ENCODE measurements at places on chromosomes 1 and 21.

GRCh38 chr1:64505944-64506655 lies 36.2 kb downstream of the CACHD1 start:
- peak; percentile 47 for DNase-seq

GRCh38 chr1:238916828-238917227 lies 469.5 kb upstream of the CHRM3 start:
- DNase-seq = no peak

- DNase-seq = no peak
Measured at GRCh38 chr1:228268881-228269265, 61.0 kb downstream of the OBSCN start.

- DNase-seq = no peak
Measured at GRCh38 chr1:109629372-109630030, 9.9 kb downstream of the AMPD2 start.

GRCh38 chr1:17615157-17615556 lies 75.7 kb downstream of the ARHGEF10L start:
- DNase-seq = no peak

DNA sequence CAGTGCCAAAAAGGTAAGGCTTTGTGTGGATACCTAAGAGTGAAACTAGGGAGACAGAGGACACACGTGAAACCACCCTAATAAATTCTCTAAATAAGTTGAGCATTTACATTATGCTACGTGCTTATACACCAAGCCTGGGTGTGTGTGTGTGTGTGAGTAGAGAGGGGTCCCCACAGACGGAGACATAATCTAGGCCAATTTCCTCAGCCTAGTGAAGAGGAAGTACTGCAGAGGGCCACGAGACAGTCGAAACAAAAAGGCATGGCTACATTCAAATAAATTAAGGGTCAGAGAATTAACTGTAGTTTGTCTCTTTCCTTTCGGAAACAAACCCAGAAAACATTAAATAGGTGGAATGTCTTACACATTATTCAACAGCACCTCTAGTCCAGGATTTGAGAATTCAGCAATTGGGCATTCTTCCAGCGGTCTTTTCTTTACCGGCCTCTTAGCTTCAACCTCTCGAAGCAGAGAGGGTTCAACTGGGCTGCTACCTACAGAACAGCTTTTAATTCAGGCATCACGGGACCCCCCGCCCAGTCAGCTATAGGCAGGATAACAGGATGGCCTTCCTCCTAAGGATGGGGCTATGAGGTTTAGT lies 75.0 kb downstream of the DESI2 start:
- no peak for DNase-seq

DNA sequence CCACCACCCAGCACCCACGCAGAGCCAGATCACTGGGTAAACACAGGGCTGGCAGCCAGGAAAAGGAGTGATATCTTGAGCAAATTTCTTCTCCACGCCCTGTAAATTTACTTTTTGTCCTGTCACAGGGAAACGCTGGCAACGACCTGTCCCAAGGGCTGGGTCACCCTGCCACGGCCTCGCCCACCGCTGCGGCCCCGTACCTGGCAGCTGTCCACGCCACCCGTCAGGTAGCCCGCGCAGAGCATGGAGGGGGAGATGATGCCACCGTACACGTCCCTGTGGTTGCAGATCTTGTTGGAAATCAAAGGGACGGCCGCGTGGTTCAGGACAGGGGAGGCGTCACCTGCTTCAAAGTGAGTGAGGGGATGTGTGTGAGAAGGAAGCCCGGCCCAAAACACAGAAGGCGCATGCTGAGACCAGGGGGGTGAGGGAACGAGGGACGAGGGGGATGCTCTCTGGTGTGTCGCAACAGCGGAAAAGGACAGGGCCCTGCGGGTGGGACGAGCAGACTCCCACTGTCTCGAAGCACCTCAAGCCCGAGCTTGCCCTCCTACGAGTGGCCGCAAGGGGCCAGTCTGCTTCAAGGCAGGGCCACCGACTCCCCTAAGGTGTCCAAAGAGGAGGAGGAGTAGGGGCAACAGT lies 10.1 kb upstream of the TFF1 start:
- no peak for DNase-seq

DNA sequence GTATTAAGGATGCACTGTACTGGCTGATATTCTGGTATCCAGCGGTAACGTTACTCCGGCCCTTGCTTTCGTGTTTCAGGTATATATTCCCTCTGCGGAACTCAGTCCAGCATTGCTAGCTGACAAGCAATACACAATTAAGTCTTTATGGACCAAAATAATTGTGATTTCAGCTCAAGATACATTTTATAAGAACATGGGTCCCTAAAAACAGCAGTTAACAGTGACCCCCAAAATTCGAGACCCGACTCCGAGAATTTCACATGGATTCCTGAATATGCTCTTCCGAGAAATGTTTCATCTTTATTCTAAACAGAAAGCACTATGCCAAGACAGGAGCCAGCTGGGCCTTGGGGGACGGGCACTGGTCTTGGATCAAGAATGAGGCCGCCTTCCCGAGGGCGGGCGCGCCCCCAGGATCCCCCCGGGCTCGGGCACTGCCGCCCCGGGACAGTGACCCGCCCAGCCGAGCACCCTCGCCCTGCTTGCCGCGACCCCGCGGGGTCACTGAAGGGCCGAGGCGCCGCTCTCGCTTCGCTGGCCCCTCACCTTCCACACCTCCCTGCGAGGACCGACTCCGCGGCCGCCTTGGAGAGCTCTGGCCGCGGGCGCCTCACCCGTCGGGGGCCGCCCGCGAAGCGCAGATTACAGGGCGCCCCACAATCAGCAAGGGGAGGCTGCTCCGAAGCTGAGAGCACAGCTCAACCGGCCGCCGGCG lies 610 bp downstream of the SCYL3 start:
- DNase-seq = no peak

- no peak for DNase-seq
Measured at GRCh38 chr1:156912861-156913808, 7.3 kb upstream of the LRRC71 start.

GRCh38 chr1:67137307-67137753 lies 2.6 kb upstream of the C1orf141 start:
- DNase-seq = no peak

Measured in activated T-cell treated with anti-CD3 and anti-CD28 coated beads, Interleukin-2, amount 50 U/mL, for 48 hours (primary cell).